ENCODE measurements at places on chromosomes 12 and 14.

DNA sequence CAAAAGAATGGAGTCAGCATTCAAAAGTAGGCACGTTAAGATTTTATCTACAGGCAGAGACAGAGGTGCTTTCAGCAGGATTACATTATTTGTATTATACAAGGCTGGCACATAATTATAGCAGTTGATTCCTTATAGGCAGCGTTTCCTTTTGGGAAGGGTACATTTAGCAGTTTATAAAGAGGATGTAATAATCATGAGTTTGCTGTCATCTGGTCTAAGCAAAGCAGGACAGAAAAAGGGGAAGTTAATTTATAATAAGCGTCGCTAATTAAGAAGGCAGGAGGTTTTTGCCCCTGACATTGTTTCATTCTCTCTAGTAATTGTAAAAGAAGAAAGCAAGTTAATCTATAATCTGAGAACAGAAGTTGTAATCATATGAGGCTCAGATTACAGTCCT lies 259.9 kb upstream of the MDGA2 start:
- no peak overlapping the region for H3K27ac ChIP-seq
- no peaks in the 10 kb centered on the region for H3K27me3 ChIP-seq
- H3K36me3 ChIP-seq, result no peaks in the 10 kb centered on the region

GRCh38 chr12:109725321-109726105 lies 11.9 kb downstream of the FAM222A start:
- no peak overlapping the region for H3K4me3 ChIP-seq
- H3K27me3 ChIP-seq, result no peaks in the 10 kb centered on the region
- no peaks in the 10 kb centered on the region for H3K36me3 ChIP-seq
- no peak for DNase-seq
- peaks cover 51% of the 10 kb centered on the region for H3K4me1 ChIP-seq

GRCh38 chr12:109228664-109229063 lies 80.4 kb downstream of the FOXN4 start:
- H3K27ac ChIP-seq, result no peak overlapping the region
- peaks cover 4% of the 10 kb centered on the region for H3K36me3 ChIP-seq
- H3K4me3 ChIP-seq, result no peak overlapping the region
- DNase-seq, result no peak
- H3K4me1 ChIP-seq, result no peaks in the 10 kb centered on the region

- peaks cover 20% of the 10 kb centered on the region for H3K4me1 ChIP-seq
- H3K27me3 ChIP-seq, result no peaks in the 10 kb centered on the region
- no peaks in the 10 kb centered on the region for H3K36me3 ChIP-seq
- H3K27ac ChIP-seq, result no peak overlapping the region
- peak; percentile 23 for DNase-seq
- no peak overlapping the region for H3K4me3 ChIP-seq
These were observed 147.6 kb downstream of the CRADD start for GRCh38 chr12:93824514-93825500.

DNA sequence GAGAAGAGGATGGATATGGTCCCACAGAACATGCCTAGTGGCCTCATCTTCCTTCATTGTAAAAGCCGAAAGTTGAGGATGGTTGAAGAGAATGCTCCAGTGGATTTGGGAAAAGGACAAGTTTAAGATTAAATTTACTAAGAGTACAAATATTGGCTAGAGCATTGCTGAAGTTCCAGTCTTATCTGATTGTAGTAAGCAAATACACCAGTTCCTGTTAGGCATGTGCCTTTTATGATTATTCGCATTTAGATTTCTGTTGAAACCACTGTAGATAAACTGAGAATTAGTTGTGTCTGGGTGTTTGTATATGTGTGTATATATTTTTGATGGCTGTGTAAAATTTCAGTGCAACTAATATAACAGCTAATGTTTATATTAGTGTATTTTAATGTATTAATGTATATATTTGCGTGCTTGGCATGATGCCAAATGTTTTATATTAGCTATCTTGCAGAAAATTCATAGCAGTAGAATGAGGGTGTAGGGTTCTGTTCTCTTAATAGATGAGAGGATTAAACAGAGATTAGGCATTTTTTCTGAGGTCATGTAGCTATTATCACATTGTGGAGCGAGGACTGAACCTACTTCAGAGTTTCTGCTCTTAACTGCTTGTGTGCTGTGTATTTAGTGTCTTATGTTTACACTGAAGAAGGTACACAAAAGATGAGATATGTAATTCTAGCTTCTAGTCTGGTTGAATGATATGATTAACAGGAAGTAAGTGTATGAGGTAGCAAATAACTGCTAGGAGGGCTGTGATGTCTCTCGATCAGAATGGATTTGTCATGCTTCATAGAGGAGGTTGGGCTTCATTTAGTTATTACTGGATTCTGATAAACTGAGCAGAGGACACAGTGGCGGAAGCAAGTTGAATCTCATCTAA lies 21.1 kb downstream of the FKBP3 start:
- H3K27me3 ChIP-seq, result no peaks in the 10 kb centered on the region
- peaks cover 100% of the 10 kb centered on the region for H3K36me3 ChIP-seq
- H3K4me1 ChIP-seq, result no peaks in the 10 kb centered on the region

DNA sequence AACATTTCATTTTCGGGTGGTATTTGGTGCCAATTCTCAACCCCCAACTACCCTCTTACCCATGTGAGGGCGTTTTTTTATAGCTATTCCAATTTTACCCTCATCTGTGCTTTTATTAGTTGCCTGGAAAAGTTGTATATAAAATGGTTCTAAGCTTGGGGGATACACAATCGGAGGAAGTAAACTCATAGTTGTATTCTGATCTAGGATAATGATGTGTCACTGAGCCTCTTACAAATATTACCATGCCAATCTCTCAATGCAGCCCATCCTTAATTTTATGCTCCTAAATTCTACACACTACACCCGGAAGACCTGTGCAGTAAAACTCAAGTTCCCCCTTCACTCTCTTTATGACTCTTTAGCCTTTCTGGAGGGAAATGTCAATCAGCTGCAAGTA lies 1206.5 kb upstream of the FLRT2 start:
- H3K4me3 ChIP-seq, result no peak overlapping the region
- no peaks in the 10 kb centered on the region for H3K36me3 ChIP-seq
- no peaks in the 10 kb centered on the region for H3K4me1 ChIP-seq
- H3K27ac ChIP-seq, result no peak overlapping the region

- H3K36me3 ChIP-seq, result peaks cover 55% of the 10 kb centered on the region
- no peak overlapping the region for H3K4me3 ChIP-seq
- no peak for DNase-seq
- no peak overlapping the region for H3K27ac ChIP-seq
- no peaks in the 10 kb centered on the region for H3K4me1 ChIP-seq
- H3K27me3 ChIP-seq, result no peaks in the 10 kb centered on the region
These were observed 7.0 kb downstream of the CSRNP2 start for GRCh38 chr12:51076236-51076930.

GRCh38 chr12:89539426-89540223 lies 13.8 kb upstream of the POC1B start:
- H3K27ac ChIP-seq, result no peak overlapping the region
- no peak overlapping the region for H3K4me3 ChIP-seq
- no peaks in the 10 kb centered on the region for H3K36me3 ChIP-seq
- no peaks in the 10 kb centered on the region for H3K27me3 ChIP-seq

DNA sequence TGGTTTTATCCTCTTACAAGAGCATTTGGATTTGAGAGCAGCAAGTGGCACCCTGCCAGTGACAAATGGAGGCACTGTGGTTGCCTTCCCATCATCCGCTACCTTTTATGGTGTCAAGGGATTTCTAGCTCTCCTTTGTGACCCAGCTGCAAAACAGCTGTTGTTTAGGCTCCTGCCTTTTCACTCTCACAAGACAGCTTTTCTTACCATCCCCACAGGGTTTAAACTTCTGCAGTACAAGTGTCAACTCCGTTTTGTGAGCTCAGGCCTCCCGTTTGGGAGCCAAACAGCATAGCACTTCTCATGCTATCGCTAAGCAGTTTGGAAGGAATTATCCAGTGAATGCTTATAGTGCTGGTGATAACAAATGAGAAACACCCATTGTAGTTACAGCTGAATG lies 331.4 kb downstream of the TMTC2 start:
- H3K36me3 ChIP-seq, result no peaks in the 10 kb centered on the region
- H3K27me3 ChIP-seq, result no peaks in the 10 kb centered on the region
- H3K4me1 ChIP-seq, result peaks cover 10% of the 10 kb centered on the region
- DNase-seq, result no peak
- peak overlapping the region; percentile 77 for H3K27ac ChIP-seq

All from neuronal stem cell (in vitro differentiated cells).